GM13977 (cell line): ENCODE measurements at places on chromosomes 6 and 20.

DNA sequence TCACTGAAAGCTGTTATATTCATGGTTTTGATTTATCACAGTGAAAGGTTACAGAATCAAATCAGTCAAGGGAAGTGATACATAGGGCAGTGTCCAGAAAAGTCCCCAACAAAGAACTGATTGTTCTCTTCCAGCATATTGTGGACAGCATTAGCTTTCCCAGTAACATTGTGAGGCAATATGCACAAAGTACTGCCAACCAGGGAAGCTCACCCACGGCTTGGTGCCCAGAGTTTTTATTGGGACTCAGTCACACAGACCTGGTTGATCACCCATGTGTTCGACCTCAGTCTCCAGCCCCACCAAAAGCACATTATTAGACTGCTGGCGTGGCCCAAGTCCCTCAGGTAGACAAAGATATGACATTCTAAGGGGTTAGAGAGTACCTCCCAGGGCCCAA lies 76.0 kb downstream of the LCA5 start:
- no peak for DNase-seq

DNA sequence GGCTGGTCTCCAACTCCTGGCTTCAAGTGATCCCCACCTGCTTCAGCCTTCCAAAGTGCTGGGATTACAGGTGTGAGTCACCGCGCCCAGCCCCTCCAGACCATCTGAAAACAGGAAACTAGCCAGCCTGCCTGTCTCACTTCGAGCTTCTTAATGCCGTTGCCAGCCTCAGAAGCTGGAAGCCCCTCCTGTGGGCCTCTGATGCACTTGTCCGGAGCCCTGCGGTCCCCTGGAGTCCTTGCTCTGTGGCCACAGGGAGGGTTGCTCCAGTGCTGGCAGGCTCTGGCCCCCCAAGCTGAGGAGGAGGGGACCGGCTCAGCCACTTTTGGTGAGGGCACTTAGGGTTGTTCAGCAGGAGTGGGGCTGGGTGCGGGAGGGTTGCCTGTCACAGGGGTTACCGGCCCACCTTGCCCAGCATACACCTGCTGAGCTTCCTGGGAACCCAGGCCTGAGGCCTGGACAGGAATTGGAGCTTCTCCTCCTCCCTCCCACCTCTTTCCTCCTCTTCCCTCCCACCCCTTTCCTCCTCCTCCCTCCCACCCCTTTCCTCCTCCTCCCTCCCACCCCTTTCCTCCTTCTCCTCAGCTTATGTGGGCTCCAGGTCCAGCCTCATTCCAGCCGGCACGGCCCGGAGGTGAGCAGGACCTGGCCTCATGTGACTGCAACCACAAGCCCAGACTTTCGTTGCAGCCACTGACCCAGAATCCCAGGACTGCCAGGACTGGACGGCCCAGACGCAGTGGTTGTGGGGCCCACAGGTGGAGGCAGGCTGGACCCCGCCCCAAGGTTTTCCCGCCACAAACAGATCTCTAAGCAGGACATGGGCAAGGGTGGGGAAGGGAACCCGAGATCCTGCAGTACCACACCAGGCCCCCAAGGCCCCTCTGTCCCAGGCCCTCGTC lies 9.4 kb upstream of the BIRC7 start:
- DNase-seq = no peak

DNA sequence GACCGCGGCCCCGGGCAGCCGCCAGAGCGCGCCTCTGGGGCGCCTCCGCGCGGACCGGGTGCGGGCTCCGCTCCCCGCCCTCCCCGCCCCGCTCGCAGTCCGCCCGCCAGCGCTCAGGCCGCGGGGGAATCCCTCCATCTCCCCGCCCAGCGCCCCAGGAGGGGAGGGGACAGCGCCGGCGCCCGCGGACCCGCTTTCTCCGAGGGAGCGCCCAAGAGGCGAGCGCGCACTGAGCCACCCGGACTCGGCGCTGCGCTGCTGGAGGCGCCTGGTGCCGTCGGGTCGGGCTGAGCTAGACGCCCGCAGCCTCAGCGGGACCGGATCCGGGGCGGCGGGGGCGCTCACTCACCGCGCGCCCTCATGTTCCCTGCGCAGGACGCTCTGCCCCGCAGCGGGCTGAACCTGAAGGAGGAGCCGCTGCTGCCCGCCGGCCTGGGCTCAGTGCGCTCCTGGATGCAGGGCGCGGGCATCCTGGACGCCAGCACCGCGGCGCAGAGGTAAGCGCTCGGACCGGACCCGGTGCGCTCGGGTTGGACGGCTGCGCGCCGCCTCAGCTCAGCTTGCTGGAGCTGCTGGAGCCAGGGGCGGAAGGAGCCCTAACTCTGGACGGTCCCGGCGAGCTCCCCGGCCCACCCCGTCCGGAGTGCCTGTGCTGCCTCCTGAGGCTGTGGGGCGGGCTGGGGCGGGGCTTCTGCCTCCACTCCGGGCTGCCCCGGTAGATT lies 867 bp downstream of the EBF4 start:
- peak; percentile 86 for DNase-seq

DNA sequence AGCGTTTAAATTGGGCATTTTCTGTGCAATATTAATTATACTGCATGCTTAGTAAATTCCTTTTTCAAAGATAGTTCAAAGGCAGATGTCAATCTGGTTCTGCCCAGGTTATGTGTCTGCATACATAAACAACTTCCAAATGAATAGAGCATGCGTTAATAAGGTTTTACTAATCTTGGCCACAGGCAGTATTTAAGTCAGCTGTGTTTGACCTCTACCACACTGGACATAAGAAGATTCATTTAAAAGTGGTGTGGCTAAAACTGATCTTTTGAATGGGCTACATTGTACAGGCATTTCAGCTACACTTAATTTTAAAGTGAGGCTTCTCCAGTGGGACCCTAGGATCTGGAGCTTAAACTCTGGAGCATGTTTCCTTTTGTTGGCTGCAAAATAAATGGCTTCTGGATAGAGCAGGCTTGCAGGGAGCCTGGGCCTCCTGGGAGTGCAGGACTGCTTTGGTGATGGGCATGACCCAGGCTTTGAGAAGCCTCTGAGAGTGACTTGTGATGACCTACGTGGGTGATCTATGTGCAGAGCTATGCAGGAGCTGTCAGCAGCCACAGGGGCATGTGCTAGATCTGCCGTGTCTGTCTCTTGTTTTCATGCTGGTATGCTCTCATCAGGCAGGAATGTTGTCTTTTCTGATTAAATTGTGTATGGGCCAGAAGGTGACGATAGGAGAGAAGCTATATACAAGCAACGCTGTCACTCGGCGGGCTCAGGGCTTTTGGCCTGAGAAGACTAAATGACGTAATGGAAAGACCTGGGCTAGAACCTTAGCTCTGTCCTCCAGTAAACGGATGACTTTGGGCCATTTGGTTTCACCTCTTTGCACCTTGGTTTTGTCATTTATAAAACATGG lies 331.2 kb downstream of the QKI start:
- no peak for DNase-seq

DNA sequence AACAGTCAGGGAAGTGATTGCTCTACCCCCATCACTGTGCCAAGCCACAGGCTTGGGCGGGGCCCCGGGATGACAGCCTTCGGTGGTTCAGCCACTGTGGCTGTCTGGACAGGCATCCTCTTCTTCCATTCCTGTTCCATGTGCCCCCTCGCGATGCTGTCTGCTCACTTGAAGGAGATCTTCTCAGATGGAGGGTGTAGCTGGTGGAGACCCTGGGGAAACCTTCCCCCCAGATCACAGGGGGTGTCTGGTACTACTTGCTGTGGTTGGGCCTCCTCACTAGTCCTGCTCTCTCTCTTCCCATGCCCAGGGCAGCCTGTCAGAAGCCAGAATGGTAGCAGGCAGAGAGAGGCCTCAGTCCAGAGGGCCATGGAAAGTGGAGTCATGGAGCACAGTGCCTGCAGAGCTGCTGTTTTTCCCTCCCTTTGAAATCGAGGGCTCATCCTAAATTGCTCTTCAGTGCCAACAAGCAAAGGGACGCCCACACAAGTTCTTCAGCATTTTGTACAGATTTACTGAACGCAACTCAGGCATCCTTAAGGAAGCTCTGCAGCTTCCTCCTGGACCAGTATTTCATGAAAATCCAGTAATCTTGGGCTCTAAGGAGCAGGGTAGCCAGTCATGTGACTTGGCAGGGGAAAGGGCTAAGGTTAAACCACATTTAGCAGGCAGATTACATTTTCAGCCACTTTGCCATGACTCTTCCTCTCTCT lies 326.6 kb downstream of the ZFAND3 start:
- DNase-seq = no peak

- DNase-seq = no peak
Measured at GRCh38 chr6:35451354-35452182, 570 bp upstream of the FANCE start.

DNA sequence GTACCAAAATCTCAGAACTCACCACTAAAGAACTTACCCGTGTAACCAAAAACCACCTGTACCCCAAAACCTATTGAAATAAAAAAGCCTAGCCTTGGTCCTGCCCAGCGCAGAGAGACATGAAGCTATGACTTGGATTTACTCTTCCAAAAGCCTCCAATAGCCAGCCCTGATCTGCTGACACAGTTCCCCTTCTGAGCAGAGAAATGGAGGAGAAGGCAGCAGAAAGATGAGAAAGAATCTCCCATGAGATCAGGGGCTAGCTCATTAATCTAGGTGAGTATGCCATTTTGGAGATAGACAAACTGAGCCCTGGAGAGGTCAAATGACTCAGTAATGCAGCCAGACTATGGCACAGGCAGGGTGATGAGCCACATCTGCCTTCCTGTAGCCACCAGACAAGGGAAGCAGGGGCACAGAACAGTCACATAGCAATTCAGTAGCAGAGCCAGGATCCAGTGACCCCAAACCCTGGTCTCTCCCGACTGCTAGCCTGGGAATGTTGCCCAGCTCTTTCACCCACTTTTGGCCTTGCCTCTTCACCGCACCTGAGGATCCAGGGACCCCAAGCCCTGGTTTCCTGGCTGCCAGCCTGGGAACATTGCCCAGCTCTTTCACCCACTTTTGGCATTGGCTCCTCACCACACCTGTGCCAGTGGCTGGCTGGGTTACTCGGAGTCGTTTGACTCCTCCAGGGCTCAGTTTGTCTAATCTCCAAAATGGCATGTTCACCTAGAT lies 7.2 kb upstream of the SDCBP2 start:
- DNase-seq = no peak

- peak; percentile 42 for DNase-seq
Measured at GRCh38 chr6:15363523-15364400, 117.9 kb downstream of the JARID2 start.

- DNase-seq = no peak
Measured at GRCh38 chr6:37441651-37442050, 8.6 kb downstream of the CMTR1 start.

GRCh38 chr6:124825564-124825963 lies 136.7 kb upstream of the RNF217 start:
- DNase-seq = no peak

- DNase-seq = no peak
Measured at GRCh38 chr6:160477901-160478300, 129.7 kb downstream of the SLC22A3 start.
